ENCODE measurements at places on chromosomes 11 and 22.

GRCh38 chr11:74505911-74506310 is 12.4 kb upstream of the LIPT2 start:
- DNase-seq, result no peak

- DNase-seq, result no peak
Observed at GRCh38 chr11:81420668-81421250, 1312.9 kb downstream of the FAM181B start.

DNA sequence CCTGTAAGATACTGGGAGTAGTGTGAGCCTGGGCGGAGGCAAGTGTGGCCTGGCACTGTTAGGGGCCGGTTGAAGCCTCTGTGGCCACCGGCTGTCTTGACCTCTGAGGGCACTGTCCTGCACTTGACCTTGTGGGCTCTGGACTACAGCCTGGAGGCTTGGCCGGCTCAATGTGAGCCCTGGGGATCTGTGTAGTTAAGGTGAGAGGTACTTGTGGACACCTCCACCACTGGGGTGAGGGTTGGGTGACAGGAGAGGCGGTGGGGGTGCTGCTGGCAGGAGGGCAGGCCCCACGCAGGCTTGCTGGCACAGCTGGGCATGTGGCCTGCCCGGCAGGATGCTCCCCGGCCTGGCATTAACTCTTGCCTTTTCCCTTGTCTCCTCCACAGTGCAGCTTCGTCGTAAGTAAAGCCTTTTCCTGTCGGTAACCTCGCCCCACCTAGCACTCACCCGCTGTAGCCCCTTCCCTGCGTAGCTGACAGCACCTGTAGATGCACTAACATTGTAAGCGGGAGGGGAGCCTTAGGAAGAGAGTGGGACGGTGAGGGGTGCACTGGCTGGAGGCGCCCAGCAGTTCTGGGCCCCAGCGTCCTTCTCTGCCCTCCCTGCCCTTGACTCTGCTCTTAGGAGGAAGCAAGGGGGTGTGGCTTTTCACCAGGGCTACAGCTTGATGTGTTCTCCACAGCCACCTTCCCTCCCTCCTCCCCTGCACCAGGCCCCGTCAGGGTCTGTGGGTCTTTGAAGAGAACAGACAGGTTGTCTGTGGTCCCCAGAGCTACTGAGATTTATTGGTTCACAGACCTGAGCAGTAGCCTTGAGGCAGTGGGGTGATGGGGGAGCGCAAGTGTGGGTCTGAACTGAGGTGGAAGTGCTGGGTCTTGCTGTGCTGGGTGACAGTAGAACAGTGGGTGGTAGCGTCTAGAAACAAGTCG is 17.6 kb downstream of the INCENP start:
- no peak for DNase-seq

DNA sequence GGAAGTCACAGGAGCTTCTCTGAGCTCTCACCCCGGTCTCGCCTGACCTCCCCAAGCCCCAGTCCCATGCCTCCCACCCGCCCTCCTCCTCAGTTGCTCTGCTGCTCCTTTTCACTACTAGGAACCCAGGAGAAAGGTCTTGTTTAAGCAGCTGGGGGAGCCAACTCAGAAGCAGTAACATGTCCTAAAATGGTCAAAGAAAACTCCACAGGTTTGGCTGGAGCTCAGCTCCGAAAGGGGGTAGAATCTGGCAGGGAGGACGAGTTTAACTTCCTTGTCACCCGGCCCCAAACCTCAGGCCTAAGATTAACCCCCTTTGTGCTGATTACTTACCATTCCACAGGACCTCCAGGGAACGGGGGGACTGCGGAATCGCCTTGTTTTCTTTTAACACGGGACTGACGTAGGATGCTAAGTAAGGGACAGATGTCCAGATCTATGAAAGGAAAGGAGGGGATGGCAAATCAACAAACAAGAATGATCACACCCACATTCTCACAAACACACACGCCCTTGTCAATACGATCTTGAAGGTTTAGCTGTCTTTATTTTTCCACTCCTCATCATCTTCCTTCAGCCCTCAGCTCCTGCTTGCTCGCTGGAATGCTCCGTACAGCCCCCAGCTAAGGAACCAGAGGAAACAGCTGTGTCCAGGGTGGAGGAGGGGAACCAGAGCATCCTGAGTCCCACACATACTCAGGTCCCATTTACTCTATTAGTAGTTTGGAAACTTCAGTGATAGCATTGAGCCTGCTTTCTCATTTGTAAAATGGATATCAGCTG is 13.5 kb downstream of the PCSK7 start:
- no peak for DNase-seq

- DNase-seq, result no peak
Observed at GRCh38 chr11:13042873-13043342, 33.8 kb downstream of the RASSF10 start.

DNA sequence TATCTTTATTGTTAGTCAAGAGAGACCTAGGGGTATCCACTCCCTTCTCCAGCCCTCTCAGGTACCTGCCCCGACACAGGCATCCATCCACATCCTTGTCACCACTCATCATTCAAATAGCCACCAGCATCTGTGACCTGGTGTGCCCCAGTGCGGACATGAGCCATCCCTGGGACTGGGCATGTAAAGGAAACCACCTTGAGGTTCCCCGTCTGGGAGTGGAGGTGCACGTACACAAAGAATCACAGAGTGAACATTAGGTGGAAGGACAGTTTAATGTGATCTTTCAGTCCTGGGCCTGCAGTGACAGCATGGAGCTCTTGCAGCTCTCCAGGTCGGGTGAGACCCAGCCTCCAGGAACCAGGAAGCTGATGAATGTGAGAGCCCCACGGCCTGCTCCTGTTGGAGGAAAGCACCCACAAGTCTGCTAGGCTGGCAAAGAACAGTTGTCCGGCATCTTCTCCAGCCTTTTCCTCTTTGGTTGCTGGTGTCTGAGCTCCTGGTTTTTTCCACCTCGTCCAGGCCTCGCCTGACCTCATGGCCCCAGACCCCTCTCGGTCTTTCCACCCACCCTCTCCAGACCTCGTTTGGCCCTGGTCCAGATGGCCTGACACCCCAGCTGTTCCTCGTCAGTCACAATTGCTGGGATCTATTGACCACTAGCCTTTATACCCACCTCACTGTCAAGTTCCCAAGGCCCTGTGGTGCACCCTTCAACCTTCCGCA is 16.5 kb downstream of the PSMD13 start:
- DNase-seq, result no peak

DNA sequence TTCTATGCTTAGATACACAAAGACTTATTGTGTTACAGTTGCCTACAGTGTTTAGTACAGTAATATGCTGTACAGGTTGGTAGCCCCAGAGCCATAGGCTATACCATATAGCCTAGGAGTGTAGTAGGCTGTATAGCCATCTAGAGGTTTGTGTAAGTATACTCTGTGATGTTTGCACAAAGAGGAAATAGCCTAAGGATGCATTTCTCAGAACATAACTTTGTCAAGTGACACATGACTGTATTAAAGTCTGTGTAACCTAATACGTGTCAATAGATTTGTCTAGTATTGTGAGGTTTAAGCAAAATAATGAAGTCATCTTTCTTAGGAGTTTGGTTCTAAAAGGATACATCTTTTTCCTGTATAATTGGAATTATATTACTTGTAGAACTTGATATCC is 5.5 kb downstream of the ZC3H12C start:
- no peak for DNase-seq

- no peak for DNase-seq
Observed at GRCh38 chr22:35152316-35152715, 86.4 kb downstream of the ISX start.

GRCh38 chr11:110000850-110001249 is 92.3 kb upstream of the ZC3H12C start:
- no peak for DNase-seq

DNA sequence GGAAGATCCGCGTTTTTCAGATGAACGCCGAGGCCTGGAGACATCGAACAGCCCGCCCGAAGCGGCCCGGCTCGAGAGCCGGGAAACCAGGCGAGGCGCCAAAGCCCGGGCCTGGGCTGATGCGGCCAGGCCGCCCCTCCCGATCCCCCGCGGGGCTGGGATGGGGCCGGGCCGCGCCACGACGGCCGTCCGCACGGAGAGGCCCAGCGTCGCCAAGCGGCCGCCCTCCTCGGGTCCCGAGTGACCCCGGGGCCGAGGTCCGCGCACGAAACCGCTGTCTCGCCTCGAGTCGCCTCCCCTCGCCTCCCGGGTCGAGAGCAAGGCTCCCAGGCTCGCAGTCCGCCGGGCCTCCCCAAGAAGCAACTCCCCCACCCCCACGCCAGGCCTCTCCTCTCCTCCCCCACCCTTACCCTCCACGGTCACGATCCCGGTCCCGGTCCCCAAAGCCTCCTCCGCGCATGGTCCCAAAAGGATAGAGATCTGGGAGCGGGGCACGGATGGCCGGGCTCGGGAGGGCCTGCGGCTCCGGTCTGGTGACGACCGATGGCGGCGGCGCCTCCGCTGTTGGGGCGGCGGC is 482 bp downstream of the DDX17 start:
- DNase-seq, result no peak

GRCh38 chr22:24731761-24732160 is 42.8 kb downstream of the PIWIL3 start:
- DNase-seq, result no peak

GRCh38 chr11:29351301-29351873 is 665.4 kb downstream of the KCNA4 start:
- no peak for DNase-seq

GRCh38 chr22:42630901-42631602 is 9.3 kb downstream of the ATP5MGL start:
- no peak for DNase-seq

GRCh38 chr22:49357661-49358440 is 469.8 kb downstream of the BRD1 start:
- DNase-seq, result no peak

GRCh38 chr11:76293189-76293631 is 86.9 kb upstream of the WNT11 start:
- no peak for DNase-seq

GRCh38 chr11:70423523-70424505 is 25.5 kb downstream of the CTTN start:
- DNase-seq, result no peak

DNA sequence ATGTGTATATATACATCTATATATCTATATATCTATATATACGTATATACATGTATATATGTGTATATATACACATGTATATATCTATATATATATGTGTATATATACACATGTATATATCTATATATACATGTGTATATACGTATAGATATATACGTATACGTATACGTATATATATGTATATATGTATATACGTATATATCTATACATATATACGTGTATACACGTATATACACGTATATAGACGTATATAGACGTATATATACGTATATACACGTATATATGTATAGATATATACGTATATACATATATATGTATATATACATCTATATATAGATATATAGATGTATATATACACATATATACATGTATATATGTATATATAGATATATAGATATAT is 25.1 kb upstream of the CAPRIN1 start:
- no peak for DNase-seq

DNA sequence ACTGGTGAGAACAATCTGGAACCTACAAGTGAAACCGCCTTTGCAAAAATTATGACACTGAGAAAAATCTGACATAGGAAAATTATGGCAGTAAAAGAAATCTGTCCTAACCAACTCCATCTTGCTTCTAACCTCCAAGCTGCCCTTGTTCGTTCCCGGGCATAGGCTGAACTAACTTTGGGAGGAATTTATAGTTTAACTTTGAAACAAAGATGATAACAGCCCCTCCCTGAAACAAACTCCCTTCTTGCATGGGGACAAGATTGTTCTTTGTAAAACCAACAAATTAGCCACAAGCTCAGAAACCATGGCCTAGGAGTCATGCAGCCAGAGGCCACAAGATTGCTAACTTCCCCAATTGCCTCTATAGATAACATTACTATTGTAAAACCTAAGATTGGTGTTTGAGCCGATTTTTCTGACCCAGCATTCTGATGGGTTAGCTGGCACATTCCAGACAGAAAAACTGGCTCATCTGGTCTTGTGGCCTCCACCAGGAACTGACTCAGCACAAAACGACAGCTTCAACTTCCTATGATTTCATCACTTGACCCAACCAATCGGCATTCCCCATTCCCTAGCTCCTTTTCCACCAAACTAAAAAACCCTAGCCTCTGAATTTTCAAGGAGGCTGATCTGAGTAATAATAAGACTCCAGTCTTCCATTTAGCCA is 3.6 kb upstream of the CCDC81 start:
- no peak for DNase-seq

DNA sequence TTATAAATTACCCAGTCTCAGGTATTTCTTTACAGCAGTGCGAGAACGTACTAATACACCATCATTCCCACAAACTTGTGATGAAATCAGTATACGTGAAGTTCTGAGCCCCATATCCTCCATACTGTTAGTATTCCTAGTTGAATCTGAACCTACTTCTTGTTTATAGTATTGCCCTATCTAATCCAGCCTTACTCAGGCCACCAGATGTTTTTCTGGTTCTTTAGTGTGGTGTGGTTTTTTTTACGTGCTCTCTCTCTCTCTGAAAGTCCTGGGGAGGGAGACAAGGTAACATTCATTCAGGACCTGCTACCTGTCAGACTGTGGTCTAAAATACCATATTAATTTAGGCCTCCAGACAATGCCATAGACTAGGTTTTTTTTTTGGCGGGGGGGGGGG is 47.6 kb upstream of the TEAD1 start:
- DNase-seq, result no peak

DNA sequence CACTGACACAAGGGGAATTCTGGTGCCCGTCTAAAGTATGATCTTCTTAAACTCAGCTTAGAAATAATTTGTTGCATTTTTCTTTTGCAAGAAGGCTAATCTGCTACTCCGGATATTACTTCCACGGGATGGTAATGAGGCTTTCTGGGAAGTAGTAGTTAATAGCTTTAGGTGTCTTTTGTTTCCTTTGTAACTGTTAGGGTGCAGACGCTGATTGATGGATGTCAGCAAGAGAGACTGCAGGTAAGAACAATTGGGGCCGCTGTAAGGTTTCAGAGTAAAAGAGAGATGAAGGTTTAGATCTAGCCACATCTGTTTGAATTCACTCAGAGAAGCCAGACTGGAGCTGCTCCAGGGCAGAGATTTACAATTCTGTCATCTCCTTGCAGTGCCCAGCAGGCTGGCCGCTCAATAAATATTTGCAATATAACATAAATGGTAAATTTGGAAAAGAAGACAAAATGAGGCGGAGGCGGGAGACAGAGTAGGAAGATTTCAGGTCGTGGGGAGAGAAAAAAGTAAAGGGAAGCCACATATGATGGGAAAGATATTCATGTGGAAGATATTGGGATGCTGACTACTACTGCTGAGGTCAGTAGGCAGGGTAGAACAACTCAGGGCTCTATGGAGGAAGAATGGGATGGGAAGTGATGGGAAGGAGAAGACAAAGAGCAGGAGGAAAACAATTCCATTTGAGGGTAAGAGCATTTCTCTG is 320.5 kb downstream of the AASDHPPT start:
- no peak for DNase-seq

DNA sequence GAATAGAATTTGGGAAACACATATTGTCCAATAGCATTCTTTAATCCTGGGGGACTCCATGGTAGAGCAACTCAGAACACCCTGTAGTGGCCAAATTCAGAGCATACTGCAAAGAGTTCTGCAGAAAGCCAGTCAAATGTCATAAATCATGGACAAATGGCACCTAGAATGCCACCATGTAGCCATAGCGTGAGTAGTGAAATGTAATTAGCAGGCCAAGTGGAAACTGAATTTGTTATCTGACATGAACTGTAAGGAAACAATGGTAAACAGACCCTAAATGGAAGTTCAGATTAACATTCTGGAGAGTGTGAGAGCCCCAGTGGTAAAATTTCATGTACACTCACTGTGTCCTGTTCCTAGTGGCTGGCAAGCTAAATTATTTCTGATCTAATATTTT is 7.0 kb upstream of the PRSS23 start:
- DNase-seq, result no peak
